NCI-H82 (cell line): ENCODE measurements at places on chromosomes 13 and 19.

GRCh38 chr13:94988654-94989053 lies 276.3 kb upstream of the SOX21 start:
- DNase-seq, result peak; percentile 46

- no peak for DNase-seq
Observed at GRCh38 chr13:26310003-26310402, 56.1 kb downstream of the CDK8 start.

DNA sequence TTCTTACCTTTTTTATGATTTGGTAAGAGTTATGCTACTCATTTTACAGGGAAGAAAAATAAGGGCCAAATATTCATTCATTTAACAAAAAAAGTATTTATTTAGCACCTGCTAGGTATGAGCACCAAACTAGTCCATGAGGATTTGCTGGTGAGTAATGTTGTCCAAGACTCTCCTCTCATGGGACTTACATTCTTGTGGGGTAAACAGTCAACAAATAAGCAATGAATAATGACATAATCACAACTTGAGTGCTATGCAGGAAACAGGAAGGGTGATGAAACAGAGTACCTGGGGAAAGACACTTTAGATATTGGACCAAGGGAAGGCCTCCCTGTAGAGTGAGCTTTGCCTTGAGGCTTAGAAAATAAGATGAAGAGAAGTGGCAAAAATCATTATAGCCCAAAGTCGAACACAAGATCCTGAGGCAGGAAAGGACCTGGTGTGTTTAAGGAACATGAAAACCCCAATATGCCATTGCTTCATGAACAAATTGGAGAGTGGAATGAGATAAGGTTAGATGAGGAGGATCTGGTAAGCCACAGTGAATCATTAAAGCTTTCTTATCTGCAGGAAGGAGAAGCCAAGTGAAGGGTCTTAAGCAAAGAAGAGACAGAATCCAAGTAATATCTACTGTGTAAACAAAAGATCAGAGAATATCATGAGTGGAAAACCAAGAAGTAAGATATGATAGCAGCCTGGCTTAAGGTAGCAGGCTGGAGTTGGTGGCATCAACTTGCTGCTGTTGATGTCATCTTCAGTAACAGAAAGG lies 294.5 kb upstream of the NBEA start:
- no peak for DNase-seq

DNA sequence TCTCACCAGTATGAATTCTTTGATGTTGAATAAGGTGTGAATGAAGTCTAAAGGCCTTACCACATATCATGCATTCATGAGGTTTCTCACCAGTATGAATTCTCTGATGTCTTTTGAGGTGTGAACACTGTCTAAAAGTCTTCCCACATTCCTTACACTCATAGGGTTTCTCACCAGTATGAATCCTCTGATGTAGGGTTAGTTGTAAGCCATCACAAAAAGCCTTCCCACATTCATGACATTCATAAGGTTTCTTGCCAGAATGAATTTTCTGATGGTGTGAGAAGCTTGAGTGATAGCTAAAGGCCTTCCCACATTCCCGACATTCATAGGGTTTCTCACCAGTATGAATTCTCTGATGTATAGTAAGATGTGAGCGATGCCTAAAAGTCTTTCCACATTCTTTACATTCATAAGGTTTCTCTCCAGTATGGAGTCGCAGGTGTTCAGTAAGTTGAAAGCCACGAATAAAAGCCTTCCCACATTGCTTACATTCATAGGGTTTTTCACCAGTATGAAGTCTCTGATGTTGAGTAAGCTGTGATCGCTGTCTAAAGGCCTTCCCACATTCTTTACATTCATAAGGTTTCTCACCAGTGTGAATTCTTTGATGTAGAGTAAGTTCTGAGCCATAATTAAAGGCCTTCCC lies 27.7 kb downstream of the ZNF461 start:
- DNase-seq, result no peak

GRCh38 chr19:38949580-38950367 lies 19.0 kb downstream of the MRPS12 start:
- DNase-seq, result peak; percentile 99

DNA sequence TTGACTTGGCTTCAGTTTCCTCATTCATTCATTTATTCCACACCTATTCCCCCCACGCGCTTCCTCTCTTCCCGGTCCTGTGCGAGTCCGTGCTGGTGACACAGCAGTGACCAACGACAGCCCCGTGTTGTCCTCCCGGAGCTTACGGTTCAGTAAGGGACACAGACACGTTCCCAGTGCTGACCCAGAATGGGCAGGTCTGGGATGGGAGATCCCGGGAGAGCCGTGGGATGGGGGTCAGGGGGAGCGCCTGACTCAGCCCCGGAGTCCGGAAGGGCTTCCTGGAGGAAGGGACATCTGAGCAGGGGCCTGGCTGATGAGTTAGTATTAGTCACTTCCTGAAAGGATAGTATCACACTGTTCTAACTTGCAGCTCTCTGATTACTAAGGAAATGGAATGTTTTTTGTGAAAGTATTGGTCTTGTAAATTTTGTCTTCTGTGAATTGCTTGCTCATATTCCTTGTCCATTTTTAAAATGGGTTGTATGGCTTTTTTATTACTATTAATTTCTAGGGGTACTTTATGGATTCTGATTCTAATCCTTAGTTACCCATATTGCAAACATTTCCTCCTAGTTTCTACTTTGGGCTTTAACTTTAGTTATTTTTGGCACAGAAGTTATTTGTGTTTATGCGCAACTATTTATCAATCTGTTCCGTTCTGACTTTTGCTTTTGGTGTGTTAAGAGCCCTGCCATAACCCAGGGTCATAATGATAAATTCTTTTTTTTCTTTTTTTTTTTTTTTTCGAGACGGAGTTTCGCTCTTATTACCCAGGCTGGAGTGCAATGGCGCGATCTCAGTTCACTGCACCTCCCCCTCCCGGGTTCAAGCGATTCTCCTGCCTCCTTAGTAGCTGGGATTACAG lies 708 bp upstream of the ERCC1 start:
- peak; percentile 74 for DNase-seq

DNA sequence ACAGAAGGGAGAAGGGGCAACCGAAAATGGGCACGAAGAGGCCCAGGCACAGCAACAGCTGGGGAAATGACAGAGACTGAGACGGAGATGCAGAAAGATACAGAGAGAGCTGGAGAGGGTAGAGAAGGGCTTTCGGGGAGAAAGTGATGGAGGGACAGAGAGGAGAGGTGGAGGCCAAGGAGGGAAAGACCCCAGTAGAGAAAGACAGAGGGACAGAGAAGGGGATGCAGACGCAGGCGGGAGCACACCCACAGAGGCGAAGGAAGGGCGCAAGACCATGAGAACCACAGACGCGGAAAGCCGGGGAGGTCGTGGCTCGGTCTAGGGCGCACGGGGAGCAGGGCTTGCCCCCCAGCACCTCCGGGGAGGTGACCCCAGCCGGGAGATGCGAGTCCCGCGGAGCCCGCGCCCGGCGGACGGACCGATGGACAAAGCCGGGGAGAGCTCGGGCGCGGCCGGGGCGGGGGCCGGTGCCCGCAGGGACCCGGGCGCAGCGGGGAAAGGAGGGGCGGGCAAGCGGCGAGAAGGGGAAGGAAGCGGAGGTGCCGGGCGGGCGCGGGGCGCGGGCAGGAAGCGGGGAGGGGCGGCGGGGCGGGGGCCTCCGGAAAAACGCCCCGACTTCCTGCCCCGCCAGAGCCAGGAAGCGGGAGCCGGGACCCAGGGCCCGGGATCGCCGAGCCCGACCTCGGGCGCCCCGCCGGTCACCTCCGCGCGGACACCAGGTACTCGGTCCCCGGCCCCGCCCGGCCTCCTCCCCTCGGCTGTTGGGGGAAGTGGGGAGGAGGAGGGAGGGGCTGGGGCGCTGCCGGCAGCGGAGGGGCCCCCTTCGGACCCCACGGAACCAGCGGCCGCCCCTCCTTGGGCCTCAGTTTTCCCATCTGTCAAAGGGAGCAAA lies at the start of gene ARHGEF1:
ARHGEF1 (plus strand) TSS at position 617 of the 895 bp plus-strand sequence. CDS start 4,899 bp downstream, outside the sequence.
- peak; percentile 50 for DNase-seq

- peak; percentile 23 for DNase-seq
Observed at GRCh38 chr19:49488863-49489537, 1.6 kb downstream of the RPL13A start.

DNA sequence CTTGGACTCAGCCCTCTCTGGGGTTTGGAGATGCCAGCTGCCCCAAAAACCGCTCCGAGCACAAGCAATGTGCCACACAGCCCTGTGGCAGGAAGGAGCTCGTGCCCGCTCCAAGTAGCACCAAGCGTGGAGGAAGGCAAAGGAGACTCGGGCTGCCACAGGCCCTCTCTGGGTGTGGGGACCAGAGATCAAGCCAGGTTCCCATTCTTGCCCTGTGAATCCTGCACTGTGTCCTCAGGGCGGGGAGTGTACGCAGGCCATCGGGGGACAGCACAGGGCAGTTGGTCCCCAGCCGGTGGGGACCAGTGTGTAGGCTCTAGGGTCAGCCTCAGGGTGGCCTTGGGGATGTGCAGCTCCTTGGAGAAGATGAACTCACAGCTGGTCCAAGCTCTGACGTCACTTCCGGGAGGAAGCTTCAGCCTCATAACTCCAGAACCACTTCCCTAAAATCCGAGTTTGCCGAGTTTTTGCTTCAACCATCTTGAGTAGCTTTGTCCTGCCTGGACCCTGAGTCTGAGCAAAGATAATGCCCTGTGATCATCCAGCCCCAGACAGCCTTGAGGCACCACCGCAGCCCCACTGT lies 9.3 kb upstream of the CPAMD8 start:
- DNase-seq, result peak; percentile 47

GRCh38 chr19:43779147-43779819 lies 1.5 kb downstream of the KCNN4 start:
- no peak for DNase-seq

DNA sequence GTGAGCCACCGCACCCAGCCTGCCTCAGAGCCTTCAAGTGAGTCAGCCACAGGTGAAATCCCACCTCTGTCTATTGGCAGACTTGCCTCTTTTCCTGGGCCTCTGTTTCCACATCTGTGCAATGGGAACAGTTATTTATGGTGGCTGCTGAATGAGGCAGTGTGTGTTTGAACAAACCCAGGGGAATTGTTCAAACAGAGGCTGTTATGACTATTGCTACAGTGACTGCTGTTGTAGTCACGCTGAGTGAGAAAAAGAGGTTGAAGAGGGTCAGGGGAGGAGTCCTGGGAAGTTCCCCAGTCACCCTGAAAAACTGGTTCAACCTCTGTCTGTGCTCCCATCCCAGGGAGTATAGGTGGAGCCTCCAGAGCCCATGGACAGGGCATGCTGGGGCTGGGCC lies at the start of gene CEACAM19:
CEACAM19 (plus strand) TSS at position 83 of the 400 bp plus-strand sequence. CDS start 450 bp downstream, outside the sequence.
- no peak for DNase-seq

DNA sequence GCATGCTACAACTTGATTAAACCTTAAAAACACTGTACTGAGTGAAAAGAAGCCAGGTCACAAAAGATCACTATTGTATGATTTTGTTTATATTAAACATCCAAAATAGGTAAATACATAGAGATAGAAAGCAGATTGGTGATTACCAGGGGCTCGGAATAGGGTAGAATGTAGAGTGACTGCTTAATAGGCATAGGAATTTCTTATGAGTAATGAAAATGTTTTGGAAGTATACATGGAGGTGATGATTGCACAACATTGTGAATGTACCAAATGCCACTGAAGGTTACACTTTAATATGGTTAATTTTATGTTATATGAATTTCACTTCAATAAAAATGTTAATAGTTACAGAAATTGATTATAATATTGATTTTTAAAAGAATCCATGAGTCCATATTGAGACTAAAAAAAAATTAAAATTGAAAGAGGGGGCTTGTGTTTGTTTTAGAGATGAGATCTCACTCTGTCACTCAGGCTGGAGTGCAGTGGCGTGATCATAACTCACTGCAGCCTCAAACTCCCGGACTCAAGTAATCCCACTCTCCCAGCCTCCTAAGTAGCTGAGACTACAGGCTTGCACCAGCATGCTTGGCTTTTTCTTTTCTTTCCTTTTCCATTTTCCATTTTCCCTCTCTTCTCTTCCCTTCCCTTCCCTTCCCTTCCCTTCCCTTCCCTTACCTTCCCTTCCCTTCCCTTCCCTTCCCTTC lies 85.1 kb downstream of the FNDC3A start:
- peak; percentile 7 for DNase-seq

DNA sequence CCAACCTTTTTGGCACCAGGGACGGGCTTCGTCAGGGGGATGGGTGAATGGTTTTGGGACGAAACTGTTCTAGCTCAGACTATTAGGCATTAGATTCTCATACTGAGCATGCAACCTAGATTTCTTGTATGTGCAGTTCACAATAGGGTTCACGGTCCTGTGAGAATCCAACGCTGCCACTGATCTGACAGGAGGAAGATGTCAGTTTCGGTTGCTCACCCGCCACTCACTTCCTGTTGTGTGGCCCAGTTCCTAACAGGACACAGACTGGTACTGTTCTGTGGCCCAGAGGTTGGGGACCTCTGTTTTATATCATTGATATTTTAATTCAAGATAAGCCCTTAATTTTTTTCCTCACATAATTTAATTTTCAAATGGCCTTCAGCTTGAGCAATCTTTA lies 26.7 kb upstream of the TDRD3 start:
- DNase-seq, result no peak

DNA sequence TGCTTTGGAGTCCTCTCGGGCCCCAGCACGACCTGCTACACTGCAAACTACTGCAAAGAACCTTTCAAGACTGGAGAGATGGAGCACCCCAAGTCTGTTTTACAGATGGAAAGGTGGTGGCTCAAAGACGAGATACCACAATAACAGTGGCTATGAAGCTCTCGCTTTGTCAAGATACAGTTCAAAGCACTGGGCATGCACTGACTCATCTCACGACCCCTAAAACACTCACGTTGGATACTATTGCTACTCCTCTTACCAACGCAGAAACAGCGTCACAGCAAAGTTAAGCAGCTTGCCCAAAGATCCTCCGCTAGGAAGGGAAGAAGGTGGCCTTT lies 24.0 kb upstream of the LAIR1 start:
- no peak for DNase-seq

GRCh38 chr19:45040059-45040771 lies 1.4 kb downstream of the CLASRP start:
- no peak for DNase-seq

DNA sequence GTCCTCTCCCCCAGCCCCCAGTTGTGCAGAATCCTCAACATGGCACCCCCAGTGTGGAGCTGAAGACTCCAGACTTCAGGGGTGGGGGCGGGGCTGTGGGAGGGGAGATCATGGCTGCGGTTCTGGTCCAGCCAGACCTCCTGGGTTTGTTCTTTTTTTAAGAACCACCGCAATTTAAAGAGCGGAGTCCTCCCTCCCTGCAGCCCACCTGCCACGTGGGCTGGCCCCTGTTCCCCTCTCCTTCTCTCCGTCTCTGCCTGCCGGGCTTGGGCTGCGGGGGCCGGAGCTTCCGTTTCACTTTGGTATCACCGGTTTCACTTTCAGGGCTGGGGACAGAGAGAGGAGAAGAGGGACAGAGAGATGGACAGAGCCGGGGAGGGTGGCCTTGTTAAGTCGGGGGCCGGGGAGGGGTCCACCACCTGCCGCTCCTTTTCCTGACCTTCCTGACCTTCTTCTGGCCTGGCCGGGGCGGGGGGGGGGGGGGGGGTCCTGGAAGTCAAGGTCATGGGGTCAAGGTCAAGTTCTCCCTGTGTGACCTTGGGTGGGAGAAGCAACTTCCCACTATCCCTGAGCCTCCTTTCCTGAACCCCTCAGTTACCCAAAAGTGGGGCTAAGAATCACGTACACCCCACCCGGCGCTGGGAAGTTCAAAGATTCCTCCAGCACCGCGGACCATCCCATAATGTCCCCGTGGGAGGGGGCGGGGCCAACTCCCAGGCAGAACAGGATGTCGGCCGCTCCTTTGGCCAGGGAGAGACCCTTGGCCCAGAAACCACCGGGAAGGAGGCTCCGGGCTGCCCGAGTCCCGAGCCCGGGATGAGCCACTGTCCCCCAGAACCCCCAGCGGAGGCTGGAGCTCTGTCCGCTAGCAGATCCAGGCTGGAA lies 11.3 kb upstream of the ZBTB7A start:
- DNase-seq, result no peak
